ENCODE measurements at places on chromosomes 5 and 9.

- no peak for DNase-seq
These were observed 402.7 kb downstream of the SPOCK1 start for GRCh38 chr5:137096149-137097103.

DNA sequence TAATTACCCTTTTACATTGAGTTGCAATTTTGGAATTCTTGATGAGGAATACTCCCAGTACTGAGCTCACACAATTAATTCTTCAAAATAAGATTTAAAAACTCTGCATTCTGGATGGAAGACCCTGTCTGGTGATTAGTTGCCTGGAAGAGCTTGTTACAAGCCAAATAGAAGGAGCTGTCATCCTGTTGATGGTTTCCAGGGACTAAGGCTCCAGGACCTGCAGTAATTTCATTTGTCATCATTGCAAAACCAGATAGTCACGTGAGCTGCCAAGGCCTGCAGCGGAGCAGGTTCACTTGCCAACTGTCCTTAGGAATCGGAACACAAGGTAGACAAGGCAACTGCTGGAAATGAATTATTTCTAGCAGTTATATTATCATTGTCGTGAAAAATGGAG, 597.7 kb downstream of the CCDC171 start:
- no peak for DNase-seq

DNA sequence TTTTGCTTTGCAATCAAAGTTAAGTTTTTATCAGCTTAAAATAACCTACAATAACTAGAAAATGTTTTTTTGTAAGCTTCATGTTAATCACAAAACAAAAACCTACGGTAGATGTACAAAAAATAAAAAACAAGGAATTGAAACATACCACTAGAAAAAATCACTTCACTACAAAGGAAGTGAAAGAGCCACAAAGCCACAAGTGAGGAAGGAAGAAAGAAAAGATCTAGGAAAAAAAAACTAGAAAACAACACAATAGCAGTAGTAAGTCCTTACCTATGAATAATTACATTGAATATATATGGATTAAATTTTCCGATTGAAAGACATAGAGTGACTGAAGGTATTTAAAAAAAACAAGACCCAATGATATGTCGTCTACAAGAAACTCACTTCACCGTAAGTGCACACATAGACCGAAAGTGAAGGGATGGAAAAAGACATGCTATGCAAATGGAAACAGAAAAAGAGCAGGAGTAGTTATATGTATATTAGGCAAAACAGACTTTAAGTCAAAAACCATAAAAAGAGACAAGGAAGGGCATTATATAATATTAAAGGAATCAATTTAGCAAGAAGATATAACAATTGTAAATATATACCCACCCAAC, 13.4 kb upstream of the ZDHHC21 start:
- DNase-seq: no peak

DNA sequence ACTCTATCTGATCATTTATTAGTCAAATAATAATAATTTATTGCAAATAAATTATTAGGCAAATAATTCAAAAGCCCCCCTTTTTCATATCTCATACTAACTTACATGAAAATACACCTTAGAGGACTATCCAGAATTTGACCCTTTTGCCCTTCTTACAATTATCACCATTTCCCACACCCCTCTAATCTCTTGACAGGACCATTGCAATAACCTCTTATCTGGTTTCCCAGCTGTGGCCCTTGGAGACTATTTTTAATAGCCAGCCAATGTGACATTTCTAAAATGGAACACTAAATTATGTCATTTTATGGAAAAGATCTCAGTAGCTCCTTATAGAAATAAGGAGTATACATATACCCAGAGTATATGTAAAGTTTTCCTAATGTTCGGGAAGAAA, 588.4 kb upstream of the COX7C start:
- DNase-seq: no peak

DNA sequence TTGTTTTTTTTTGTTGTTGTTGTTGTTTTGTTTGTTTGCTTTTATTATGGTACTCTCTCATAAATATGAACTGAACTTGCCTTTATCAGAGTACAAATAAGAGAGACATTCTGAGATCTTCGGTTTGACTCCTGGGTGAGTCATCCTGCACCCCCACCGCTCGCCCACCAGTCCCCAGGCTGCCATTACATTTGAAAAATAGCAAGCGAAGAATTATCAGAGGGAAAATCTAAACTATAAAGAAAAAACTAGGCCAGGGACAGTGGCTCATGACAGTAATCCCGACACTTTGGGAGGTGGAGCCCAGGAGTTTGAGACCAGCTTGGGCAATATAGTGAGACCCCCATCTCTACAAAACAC, 122.1 kb upstream of the MAP3K1 start:
- no peak for DNase-seq

DNA sequence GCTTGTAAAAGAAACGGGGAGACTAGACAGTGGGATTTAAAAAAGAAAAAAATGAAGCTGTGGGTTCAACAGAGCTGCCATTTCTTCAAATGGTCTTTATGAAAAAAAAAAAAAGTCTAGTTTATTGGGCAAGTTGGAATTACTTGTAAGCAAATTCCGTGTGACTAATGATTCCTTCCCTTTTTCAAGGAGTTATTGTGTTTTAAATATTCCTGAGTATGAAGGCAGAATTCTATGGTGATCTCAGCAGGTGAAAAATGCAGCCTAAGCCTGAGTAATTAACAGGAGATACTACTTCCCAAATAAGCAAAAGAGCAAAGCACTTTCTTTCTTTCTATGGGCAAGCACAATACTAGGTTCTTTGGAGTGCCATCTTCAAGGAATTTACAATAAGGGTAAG, 481.9 kb downstream of the ZNF608 start:
- DNase-seq: no peak

GRCh38 chr5:149005077-149005892, 57.6 kb downstream of the SH3TC2 start:
- DNase-seq: peak; percentile 78

GRCh38 chr9:87867391-87867790, 15.3 kb upstream of the SPATA31E1 start:
- DNase-seq: no peak

GRCh38 chr9:69743930-69744329, 15.9 kb downstream of the PTAR1 start:
- no peak for DNase-seq

Data from Calu3 (cell line).